ENCODE measurements at places on chromosomes 11 and 22.

GRCh38 chr11:111694851-111695250 is 71.3 kb downstream of the PPP2R1B start:
- no peak for DNase-seq

DNA sequence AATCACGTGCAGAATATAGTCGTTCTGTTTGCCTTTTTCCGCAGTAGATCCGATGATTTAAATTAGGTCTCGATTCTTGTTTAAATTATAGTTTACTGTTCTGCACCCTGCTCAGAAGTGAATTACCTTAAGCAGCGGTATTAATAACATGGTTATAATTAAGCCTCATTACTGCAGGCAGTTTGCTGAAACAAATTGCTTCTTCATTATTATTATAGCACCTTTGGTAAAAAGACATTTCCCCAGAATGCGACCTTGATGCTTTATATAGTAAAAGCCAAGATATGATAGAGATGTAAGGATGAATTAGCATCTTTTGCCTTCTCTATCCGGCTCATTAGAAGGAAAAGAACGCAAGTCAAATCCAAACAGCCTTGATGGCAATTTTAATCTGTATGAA is 625.2 kb upstream of the CADM1 start:
- DNase-seq: no peak

DNA sequence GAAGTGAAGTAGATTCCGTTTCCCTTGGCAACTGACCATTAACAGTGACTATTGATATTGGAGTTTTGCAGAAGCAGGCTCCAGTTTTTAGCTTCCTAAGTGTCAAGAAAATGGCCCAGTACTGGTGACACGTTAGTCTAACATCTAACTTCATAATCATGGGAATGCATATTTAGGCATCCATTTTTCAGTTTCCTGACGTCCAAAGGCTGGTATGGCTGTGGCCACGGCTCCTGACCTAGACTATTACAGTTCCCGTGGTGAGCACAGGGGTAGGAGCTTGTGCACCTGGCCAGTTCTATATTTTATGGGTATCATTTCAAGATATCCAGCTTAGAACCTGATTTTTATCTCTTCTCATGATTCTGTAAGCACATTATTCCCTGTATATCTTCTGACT is 323.8 kb downstream of the GUCY1A2 start:
- no peak for DNase-seq

- DNase-seq: no peak
Observed at GRCh38 chr11:96091476-96091875, 167.6 kb upstream of the MTMR2 start.

DNA sequence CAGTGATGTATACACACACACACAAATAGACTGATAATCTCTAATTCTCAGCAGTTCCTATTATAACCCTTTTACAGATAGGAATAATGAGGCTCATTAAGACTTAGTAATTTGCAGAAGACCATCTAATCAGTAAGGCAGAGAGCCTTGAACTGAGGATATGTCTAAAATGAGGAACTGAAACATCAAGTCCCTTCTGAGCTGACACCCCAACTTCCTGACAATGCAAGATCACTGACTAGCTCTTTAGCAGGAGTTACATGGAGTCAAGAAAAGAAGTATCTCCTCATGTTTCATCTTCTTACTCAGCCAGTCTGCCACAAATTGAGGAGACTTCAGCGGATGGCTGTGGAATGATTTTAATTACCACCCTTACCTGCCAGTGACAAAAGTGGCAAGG is 193.0 kb downstream of the MSANTD4 start:
- DNase-seq: no peak

DNA sequence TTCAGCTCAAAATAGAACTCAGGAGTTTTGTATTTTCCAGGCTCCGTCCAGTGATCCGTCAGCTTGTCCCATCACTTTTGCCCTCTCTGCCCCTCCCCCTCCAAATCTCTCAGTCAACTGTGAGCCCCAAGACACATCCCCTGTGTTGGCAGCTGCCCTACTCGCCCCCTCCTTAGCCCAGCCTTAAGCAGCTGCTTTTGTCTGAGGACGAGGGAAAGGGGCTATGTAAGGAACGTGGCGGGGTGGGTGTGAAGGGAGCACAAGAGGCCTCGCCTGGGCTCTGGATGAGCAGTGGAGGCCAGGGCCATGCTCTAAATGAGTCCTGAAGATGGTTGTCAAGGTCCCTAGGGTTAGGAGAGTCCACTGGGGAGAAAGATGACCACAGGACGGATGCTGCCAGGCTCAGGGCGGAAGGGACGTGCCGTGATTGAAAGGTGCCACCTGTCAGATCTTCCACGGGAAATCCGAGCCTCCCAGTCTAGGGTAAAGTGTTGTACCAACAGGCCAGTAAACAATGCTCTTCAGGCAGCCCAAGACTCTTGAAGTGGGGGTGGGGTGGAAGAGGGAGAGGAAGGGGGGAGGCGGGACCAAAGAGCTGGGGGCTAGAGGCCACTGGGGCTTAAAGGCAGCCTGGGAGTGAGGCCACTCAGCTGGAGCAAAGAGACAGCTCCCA is at the start of gene SMTNL1:
Gene SMTNL1, plus strand, starts transcription at position 649 of the 673 bp plus-strand sequence. CDS start 5,048 bp downstream, outside the sequence.
- DNase-seq: no peak

GRCh38 chr22:20026996-20027601 is 6.2 kb downstream of the TANGO2 start:
- no peak for DNase-seq

DNA sequence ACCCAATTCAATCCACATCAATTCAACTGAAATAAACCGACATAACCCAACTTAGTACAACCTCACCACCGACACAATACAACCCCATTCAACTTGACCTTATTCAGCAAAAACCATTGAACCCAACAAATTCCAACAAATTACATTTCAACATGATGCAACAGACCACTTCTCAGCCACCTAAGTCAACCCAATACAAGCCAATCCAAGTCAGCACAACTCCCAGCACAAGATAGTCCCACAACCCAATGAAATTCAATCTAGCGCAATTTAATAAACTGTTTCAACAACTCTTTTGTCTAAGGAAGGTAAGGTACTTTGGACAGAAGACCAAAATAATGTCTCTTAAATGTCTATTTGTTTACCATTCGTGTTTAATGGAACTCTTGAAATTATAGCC is 226.0 kb downstream of the MIAT start:
- DNase-seq: no peak

- DNase-seq: no peak
Observed at GRCh38 chr11:24637520-24637919, 140.7 kb downstream of the LUZP2 start.

GRCh38 chr22:36928786-36929535 is 15.5 kb downstream of the CSF2RB start:
- no peak for DNase-seq

DNA sequence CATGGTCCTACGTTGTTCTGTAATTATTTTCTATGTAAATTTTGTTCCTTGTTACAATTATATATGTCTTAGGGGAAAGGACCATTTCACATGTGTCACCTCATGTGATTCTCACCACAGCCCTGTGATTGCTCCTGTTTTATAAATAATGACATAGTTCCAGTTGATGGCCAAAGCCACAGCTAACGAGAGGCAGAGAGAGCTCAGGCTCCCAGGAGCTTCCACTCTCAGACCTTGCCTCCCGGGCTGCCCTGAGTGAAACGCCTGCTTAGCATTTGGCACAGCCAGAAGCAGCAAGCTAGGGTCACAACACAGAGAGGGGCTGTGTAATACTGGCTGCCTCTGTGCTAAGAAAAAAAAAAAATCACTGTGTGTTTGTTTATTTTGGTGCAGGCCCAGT is 5.9 kb downstream of the TMEM121B start:
- no peak for DNase-seq

GRCh38 chr11:562046-562645 is 1.4 kb downstream of the RASSF7 start:
- no peak for DNase-seq

DNA sequence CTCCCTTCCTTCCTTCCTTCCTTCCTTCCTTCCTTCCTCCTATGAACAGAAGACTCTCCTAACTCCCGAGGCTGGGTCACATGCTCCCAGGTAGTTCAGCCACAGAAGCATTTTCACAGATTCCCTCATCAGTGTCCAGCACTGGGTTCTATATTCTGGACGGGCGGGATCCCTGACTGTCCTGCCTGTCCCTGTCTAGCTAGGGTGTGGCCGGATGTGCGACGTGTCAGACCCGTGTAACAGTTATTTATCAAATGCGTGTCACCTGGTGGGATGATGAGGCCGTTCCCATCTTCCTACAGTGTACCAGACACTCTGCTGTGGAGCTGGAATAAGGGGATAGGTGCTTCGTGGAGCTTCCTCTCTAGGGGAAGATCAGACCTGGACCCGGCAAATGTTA is 901.0 kb downstream of the BRD1 start:
- no peak for DNase-seq

- DNase-seq: no peak
Observed at GRCh38 chr11:78244546-78245255, 56.0 kb downstream of the USP35 start.

DNA sequence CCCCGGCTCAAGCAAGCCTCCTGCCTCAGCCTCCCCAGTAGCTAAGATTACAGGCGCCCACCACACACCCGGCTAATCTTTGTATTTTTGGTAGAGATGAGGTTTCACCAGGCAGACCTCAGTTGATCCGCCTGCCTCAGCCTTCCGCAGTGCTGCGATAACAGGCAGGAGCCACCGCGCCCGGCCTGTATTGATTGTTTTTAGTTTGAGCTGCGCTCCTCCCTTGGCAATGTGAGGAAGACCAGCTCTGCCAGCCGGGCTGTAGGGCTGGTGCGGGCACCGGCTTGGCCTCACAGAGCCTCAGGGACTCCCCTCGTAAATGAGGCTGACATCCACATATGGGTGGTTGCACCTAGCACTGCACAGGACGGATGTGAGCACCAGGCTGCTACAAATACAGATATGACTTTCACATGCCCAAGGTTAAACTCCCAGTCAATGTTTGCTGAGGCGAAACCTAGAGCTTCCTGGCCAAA is 7.5 kb upstream of the SLC2A11 start:
- no peak for DNase-seq

GRCh38 chr11:31969359-31969702 is 121.5 kb upstream of the RCN1 start:
- no peak for DNase-seq

DNA sequence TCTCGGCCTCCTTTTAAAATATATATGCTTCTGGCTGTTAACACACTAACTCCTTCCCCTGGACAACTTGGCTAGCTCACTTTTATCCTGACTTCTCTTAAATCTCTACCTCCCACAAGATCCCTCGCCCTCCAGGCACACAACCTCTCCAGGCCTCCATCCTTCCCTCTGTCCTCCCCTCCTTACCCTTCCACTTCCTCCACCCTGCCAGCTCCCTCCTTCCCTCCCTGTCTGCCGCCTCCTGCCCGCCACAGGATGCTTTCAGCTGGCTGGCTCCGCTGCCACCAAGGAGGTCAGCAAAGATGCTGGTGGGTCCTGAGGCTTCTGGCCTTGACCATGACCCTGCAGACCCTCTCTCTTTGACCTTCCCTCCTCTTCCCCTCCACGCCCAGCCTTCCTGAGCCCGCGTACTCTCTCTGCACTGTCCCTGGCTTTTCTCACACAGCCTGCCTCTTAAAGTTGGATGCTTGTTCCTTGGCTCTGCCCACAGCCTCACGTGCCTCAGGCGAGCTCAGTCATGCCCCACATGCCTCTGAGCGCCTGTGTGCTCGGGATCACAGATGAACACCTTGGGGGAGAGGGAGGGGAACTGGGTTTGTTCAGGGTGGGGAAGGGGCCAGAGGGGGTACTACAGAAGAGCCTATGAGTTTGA is 6.7 kb downstream of the NFAM1 start:
- no peak for DNase-seq
